Fibroblast of skin of left biceps (primary cell): ENCODE measurements at places on chromosomes 1 and 21.
A peak's percentile ranks its signal among the peaks of the same experiment; 100 is the strongest.

DNA sequence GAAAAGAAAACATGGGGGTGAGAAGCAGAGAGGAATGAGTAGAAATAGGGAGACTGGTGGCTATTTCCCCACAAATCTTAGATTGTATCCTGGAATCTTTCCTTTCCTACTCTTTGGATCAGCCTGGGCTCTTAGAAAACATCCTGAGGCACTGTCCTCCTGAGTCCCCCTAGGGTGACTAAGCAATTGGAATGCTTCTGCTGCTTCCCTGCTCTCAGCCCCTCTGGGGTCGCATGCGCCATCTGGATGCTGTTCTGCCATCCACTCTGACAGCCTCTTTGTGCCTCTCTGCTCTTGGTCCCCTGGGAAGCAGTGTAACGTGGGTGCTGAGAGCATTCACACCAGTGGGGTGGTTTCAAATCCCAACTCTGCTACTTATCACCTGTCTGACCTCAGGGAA is 443.0 kb downstream of the SIPA1L2 start:
- DNase-seq: no peak

- DNase-seq: no peak
Measured at GRCh38 chr1:115908565-115909274, 67.6 kb upstream of the SLC22A15 start.

GRCh38 chr21:32382108-32382644 is 10.6 kb downstream of the URB1 start:
- peak; percentile 51 for DNase-seq

DNA sequence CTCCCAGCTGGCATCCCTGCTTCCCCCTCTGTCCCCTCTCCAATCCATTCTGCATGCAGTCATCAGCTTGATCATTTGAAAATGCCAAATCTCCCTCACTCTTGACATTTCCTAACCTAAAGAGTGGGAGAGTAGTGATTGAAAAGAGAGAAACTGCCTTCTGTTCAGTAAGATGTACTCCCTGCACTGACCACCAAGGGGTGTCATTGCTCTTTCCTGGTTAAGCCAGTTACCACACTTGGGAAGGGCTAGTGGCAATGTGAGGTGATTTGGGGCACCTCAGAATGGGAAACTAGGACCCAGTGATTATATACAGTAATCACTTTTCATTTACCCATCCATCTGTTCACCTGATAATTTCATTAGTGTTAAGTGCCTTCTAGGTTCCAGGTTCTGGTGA is 6.9 kb upstream of the TMEM269 start:
- DNase-seq: no peak

DNA sequence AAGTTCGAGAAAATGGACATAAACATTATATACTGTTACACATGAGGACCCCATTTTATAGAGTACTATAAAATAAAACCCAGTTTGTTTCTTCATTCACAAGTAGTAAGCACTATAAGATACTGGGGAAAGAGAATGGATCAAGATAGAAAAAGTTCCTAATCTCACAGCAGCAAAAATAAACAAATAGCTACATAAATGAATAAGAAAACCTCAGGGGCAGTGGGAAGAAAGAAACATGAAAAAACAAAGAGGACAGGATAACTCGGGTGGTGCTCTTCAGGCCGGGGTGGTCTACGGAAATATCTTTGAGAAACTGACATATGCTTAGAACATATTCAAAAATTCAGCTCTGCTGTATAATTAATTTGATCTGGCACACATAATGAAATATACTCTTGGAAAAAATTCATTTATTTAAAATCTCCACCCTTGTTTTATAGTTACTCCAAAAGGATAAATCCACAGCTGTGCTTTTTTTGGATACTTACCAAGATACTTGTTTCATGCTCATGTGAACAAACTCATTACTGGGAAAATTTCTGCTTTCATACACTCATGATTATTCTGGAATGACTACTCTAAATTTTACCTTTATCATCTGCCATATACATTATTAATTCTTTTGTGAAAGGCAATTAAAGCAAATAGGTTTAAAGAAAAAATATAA is 20.0 kb downstream of the CEP170 start:
- DNase-seq: no peak

DNA sequence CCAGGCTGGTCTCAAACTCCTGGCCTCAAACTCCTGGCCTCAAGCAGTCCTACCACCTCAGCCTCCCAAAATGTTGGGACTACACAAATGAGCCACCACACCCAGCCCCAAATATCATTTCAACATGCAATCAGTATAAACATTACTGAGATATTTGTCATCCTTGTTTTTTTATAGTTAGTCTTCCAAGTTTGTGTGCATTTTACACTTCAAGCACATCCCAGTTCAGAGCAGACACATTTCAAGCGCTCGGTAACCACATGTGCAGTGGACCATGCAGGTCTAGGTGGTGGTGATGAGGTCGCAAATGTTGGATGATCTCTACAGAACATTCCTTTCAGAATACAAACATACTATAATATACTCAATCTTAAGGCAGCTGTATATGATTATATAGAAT is 23.8 kb upstream of the APP start:
- DNase-seq: no peak

DNA sequence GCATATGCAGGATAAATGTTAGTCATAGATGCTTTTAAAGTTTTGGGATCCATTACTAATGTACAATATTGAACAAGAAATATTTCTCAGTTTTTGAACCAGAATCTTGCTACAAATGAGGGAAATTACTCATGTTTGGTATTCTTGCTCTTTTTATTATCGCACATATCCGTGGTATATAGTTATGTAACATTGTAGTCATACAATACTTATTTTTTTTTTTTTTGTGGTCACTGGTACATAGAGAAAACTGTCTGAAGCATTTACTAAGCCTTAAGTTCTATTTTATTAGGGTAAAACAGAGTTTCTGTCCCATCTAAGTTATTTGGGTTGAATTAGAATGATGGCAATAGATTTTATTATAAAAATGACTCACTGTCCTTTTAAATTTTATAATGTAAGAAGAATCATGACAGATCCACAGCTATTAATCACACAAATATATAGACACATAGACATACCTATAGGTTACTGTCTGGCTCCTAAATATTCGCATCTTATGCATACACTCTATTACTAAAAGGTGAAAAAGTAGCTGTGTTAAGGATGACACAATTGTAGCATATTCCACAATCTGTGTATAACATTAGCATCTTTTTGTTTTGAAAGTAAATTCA is 18.0 kb upstream of the PRKAA2 start:
- DNase-seq: peak; percentile 18

DNA sequence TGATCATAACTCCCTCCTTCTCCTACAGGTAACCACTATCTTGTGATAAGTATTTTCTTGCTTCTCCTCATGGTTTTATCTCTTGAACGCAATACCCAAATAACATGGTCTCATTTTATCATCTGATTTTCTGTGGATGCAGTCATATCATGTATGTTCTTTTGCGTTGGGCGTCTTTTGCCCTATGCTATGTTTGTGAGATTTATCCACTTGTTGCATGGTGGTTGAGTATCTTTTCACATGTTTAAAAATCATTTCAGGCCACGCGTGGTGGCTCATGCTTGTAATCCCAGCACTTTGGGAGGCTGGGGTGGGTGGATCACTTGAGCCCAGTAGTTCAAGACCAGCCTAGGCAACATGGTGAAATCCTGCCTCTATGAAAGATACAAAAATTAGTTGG is 15.6 kb downstream of the PADI3 start:
- DNase-seq: no peak

DNA sequence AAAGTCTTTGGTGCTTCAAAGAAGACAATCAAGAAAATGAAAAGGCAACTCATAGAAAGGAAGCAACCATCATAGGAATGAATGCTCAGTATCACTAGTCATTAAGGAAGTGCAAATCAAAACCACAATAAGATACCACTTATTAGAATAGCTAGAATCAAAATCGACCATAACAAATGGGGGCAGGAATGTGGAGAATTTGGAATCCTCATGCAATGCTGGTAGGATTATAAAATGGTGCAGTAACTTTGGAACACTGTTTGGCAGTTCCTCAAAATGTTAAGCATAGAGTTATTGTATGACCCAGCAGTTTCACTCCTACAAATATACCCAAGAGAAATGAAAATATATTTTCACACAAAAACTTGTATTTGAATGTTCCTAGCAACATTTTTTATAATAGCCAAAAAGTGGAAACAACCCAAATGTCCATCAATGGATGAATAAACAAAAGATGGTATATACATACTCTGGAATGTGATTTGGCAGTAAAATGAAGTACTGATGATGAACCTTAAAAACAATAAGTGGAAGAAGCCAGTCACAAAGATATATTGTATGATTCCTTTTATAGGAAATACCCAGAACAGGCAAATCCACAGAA is 105.6 kb downstream of the MIS18A start:
- peak; percentile 19 for DNase-seq
